ENCODE measurements at places on chromosomes 4 and X. TPM values are rescaled to one million over a fixed set of nuclear protein-coding genes. Genes with fewer than 3 reads are reported as not detected.
A peak's percentile ranks its signal among the peaks of the same experiment; 100 is the strongest.

Gene OTUD6A
- total RNA-seq: not detected

DNA sequence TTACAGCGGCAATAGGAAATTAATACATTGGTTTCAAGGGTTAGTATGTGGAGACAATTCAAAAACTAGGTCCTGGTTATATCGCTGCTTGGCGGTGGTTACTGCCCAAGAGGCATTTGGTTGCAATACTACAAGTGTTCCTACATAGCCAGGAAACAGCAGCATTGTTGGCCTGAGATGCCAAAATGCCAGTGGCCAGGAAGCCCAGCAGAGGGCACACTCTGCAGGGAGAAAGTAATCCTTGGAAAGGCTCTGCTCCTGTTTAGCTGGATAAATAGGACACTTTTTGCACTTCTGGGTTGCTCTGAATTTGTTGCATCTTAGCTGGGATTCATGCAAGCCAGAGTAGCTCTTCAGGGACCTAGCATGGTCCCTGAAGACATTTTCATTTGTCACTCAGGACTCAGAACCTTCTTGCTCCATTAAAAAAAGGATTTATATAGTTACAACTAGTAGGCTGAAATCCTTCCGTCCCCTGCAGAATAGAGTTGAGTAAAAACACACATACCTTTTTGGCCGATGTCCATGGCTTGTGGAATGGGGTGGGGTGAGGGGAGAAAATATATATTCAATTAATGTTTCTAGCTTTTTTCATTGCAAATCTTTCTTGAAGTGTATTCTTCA lies 8.1 kb upstream of the GPR119 start:
- DNase-seq: peak; percentile 46
- H3K36me3 ChIP-seq: no peaks in the 10 kb centered on the region
- H3K4me3 ChIP-seq: no peak overlapping the region
- H3K4me1 ChIP-seq: no peaks in the 10 kb centered on the region

Gene SYTL4
- 0.30 TPM for total RNA-seq

DNA sequence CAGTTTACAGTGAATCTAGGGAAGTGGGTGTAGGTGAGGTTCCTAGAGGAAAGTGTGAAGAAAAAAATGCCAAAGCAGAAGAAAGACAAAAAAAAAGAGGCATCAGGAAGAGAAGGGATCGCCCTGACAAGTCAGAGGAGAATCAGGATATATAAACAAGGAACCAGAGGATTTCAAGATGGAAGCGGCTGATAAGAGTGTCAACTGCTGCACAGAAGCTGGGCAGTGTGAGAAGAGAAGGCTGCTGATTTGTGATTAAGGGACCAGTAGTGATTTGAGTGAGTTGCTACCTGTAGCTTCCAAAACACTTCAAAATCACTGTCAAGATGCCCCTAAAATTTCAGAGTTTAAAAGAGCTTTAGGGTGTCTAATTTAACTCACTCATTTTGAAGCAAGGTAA lies 258.2 kb downstream of the PPP3CA start:
- H3K27me3 ChIP-seq: no peaks in the 10 kb centered on the region
- H3K4me3 ChIP-seq: no peak overlapping the region

DNA sequence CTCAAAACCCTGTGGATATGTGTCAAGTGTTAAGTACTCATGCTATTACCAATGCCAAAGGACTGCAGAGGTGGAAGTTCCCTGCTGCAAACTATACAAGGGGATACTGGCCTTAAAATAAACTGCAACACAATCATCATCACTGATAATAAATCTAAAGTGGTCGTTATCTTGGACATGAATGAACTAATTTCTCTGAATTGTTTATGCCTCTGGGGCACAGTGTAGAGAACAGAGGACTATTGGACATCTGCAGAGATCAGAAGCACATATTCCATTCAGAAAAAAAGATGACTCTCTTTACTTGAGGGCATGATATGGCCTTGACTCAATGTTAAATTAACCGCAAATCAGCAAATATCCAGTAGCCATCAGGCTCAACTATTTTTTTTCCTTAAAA lies 542.6 kb upstream of the IGFBP7 start:
- no peak for DNase-seq
- no peak overlapping the region for H3K4me3 ChIP-seq
- H3K27me3 ChIP-seq: no peaks in the 10 kb centered on the region
- no peaks in the 10 kb centered on the region for H3K4me1 ChIP-seq
- H3K36me3 ChIP-seq: no peaks in the 10 kb centered on the region
- no peak overlapping the region for H3K27ac ChIP-seq

DNA sequence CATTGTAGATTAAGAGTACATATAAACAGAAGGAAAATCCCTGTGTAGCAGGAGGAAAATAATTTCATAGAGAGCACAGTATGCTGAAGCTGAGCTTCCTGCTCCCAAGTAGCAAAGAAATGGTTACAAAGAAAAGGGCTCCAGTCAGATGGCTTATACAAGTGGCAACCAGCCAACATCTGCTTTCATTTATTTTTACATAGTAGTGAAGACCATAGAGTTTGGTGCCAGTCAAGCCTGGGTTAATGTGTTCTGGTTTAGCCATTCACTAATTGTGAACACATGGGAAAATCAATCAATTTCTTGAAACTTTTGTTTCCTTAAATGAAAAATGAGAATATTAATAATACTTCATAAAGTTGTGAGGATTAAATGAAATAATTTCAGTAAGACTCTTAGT lies 111.3 kb upstream of the ELOVL6 start:
- H3K36me3 ChIP-seq: no peaks in the 10 kb centered on the region
- DNase-seq: no peak
- no peak overlapping the region for H3K27ac ChIP-seq
- no peak overlapping the region for H3K4me3 ChIP-seq
- no peaks in the 10 kb centered on the region for H3K4me1 ChIP-seq

DNA sequence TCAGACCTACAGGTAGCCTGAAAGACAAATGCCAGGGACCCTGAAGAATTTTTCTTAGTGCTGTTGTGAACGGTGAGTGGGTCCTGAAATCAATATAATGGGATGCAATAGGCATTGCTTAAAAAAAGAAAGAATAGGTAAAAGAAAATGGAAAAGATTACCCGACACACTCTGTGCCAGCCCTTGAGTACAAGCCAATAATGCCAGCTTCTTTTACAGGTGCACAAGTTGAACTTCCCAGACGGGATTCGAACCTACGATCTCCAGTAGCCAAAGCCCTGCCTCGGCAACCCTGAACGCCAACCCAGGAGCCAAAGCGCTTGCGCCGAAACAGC lies 24.7 kb upstream of the GLOD5 start:
- peak overlapping the region; percentile 69 for H3K4me3 ChIP-seq
- H3K4me1 ChIP-seq: peaks cover 17% of the 10 kb centered on the region
- no peak overlapping the region for H3K27ac ChIP-seq
- no peaks in the 10 kb centered on the region for H3K36me3 ChIP-seq

GRCh38 chr4:165383591-165384073 lies 4.8 kb downstream of the CPE start:
- H3K4me1 ChIP-seq: no peaks in the 10 kb centered on the region
- DNase-seq: no peak
- H3K27me3 ChIP-seq: no peaks in the 10 kb centered on the region
- no peak overlapping the region for H3K27ac ChIP-seq

- H3K4me1 ChIP-seq: no peaks in the 10 kb centered on the region
- no peaks in the 10 kb centered on the region for H3K27me3 ChIP-seq
- no peak for DNase-seq
- no peaks in the 10 kb centered on the region for H3K36me3 ChIP-seq
- no peak overlapping the region for H3K27ac ChIP-seq
- no peak overlapping the region for H3K4me3 ChIP-seq
Observed at GRCh38 chr4:6663596-6664393, 23.3 kb downstream of the MRFAP1 start.

Gene IKBKG
- 8.1 TPM for total RNA-seq

Gene GNRHR
- total RNA-seq: not detected

Gene ANOS1
- total RNA-seq: not detected

Gene USP51
- 2.2 TPM for total RNA-seq

DNA sequence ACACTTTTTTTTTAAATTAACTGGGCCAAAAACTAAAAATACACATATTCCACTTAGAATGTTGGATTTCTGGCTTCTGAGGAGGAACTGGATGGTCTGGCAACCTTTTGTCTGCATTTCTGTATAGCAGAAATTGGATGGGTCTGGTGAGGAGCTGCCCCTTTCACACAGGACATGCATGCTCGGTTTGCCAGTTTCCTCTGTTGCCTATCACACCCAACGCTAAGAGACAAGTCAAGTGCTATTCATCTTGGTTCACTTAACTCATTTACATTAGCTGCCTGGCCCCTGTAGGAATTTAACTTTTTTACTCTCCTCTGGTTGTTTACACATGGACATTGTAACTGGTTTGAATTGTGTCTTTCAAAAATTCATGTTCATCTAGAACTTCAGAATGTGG lies 195.7 kb downstream of the PACRGL start:
- H3K4me1 ChIP-seq: no peaks in the 10 kb centered on the region
- H3K27me3 ChIP-seq: no peaks in the 10 kb centered on the region
- no peak overlapping the region for H3K27ac ChIP-seq
